ENCODE measurements at places on chromosomes 7 and 10.

GRCh38 chr10:11225935-11226334 lies 208.3 kb downstream of the CELF2 start:
- DNase-seq, result no peak

GRCh38 chr10:62912086-62912485 lies 95.9 kb upstream of the EGR2 start:
- DNase-seq, result no peak

- DNase-seq, result no peak
These were observed 93.8 kb upstream of the GNA12 start for GRCh38 chr7:2937701-2938513.

GRCh38 chr10:78830976-78831375 lies 237.8 kb upstream of the ZMIZ1 start:
- no peak for DNase-seq

DNA sequence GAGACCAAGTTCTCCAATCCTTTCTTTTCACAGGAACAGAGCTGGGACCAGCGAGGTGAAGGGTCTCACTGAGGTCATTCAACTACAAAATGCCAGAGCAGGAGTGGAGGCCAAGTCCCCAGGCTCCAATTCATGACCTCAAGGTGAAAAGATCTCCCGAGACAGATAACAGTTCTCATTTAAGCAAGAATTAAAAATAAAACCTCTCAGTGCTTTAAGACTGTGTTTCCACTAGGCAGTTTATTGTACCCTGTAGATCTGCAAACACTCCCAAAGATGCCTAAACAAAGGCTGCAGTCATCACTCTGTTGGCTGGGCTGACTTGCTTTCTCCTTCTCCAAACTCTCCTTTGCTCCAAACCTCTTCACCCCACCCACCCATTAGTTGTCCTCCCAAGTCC lies 74.8 kb upstream of the CXCL12 start:
- DNase-seq, result no peak

- no peak for DNase-seq
These were observed 78.3 kb downstream of the PROSER2 start for GRCh38 chr10:11901454-11901832.

GRCh38 chr7:138798836-138799235 lies 840 bp upstream of the ATP6V0A4 start:
- no peak for DNase-seq

DNA sequence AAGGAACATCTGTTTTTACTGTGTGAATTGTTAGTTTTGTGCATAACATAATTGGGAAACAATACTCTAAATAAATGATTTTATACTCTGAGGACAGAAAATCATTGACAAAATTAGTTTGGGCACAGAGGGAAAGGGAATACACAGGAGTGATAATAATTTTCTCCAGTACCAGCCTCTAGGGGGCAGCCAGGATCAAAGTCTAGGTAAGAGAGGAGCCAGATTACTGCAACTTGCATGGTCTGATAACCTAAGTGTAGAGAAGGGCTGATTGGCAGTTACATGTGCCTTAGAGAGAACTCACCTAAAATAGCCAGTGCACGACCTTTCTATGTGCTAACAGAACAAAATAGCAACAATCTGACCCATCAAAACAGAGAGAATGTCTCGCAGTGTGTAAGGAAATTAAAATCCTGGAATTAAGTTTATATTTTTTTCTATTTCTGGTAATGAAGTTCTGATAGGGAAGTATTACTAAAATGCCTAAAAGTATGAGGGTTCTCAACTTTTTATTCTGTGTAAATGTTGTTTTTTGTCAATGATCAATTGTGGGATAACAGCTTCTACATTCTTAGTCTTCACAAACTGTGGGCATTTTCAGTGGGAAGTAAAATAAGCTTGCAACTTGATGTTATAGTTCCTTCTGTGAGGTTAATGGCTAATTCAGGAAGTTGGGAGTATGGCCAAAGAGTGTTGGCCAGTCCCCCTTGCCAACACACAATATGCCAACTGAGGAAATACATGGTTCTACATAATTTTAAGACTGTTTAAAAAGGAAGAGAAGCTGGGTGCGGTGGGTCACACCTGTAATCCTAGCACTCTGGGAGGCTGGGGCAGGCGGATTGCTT lies 66.4 kb downstream of the EXOC6 start:
- no peak for DNase-seq

- DNase-seq, result no peak
These were observed 278.5 kb downstream of the BICC1 start for GRCh38 chr10:58791137-58791536.

GRCh38 chr10:131399981-131400380 lies 88.5 kb upstream of the TCERG1L start:
- no peak for DNase-seq

- no peak for DNase-seq
These were observed 8.8 kb downstream of the ASB10 start for GRCh38 chr7:151178236-151178635.

DNA sequence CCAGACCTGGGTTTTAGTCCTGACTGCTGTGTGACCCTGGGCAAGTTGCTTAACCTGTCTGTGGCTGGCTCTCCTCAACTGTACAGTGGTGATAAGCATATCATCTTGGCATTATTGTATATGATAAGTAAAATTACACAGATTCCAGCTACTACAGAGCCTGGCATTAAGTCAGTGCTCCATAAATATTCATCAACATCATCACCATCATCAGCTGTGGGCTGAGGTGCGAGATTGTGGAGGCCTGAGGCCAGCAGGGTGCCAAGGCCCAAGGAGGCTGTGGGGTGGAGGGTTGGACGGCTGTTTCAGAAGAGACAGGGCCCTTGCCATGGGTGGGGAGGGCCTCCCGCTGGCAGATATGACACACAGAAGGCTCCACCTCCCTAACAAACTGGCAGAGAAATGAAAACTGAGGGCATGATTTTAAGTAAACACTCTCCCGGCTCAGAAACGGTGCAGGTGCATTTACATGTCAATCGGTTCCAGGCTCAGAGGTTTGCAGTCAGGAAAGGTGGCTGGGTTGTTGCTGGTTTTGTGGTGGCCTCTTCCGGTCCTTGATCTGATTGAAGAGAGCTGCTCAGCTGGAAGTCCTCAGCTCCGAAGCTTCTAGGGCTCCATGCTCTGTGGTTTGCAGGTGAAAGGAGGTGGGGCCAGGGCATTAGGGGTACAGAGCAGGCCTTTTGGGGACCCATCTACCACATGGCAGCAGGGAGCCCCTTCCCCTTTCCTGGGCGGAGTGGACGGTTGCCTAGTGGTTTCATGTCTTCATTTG lies 10.2 kb downstream of the CRYGN start:
- DNase-seq, result peak; percentile 77

DNA sequence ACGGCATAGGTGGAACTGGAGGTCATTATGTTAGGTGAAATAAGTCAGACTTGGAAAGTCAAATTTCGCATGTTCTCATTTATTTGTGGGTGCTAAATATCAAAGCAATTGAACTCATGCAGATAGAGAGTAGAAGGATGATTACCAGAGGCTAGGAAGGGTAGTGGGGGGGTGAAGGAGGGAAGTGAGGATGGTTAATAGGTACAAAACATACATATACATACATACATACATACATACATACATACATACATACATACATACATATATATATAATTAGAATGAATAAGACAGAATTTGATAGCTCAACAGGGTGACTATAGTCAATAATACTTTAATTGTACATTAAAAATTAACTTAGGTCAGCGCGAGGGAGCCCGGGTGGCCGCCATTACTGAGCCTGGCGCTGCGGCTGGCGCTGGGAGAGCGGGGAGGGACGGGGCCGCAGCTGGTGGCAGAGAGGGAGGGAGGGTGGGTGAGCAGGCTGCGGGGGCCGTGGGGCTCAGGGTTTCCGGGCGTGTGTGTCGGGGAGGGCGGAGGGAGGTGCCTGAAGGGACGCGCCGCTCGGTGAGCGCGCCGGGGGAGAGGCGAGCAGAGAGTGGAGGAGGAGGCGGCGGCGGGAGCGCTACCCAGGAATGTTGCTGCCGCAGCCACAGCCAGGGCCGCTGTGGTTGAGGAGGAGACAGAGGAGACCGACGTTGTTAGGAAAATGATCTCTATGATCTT lies 85.8 kb upstream of the EGFR start:
- peak; percentile 87 for DNase-seq

GRCh38 chr7:100604028-100604975 lies 2.1 kb downstream of the PCOLCE start:
- peak; percentile 38 for DNase-seq

- DNase-seq, result no peak
These were observed 41.5 kb upstream of the DGKI start for GRCh38 chr7:137888241-137888640.

GRCh38 chr7:80348223-80348622 lies 163.6 kb downstream of the GNAT3 start:
- no peak for DNase-seq

DNA sequence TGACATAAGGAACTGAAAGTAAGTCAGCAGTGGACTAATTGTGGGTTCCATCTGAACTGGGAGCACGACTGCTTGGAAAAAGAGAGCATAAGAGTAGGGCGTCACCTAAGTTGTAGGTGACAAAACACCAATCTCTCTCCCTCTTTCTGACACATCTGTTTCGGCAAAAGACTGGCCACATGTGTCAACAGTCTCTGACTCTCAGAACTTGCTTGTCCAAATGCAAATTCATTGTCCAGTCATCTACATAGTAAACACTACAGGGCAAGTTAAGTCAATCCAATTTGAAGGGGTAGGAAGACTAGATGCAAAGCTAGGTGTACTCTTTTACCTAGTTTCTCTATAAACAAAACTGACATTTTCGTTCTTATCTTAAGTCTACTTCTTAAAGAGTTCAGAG lies 87.7 kb downstream of the ZNF438 start:
- no peak for DNase-seq

- no peak for DNase-seq
These were observed 122.7 kb downstream of the MAD1L1 start for GRCh38 chr7:2109936-2110609.

- no peak for DNase-seq
These were observed 78.3 kb downstream of the NSUN6 start for GRCh38 chr10:18572959-18573561.

GRCh38 chr7:101919363-101920115 lies 102.1 kb downstream of the CUX1 start:
- DNase-seq, result no peak
